CD4-positive, alpha-beta memory T cell (primary cell): ENCODE measurements at places on chromosomes 13 and 19. TPM values are rescaled to one million over a fixed set of nuclear protein-coding genes. Genes with fewer than 3 reads are reported as not detected.
A peak's percentile ranks its signal among the peaks of the same experiment; 100 is the strongest.

DNA sequence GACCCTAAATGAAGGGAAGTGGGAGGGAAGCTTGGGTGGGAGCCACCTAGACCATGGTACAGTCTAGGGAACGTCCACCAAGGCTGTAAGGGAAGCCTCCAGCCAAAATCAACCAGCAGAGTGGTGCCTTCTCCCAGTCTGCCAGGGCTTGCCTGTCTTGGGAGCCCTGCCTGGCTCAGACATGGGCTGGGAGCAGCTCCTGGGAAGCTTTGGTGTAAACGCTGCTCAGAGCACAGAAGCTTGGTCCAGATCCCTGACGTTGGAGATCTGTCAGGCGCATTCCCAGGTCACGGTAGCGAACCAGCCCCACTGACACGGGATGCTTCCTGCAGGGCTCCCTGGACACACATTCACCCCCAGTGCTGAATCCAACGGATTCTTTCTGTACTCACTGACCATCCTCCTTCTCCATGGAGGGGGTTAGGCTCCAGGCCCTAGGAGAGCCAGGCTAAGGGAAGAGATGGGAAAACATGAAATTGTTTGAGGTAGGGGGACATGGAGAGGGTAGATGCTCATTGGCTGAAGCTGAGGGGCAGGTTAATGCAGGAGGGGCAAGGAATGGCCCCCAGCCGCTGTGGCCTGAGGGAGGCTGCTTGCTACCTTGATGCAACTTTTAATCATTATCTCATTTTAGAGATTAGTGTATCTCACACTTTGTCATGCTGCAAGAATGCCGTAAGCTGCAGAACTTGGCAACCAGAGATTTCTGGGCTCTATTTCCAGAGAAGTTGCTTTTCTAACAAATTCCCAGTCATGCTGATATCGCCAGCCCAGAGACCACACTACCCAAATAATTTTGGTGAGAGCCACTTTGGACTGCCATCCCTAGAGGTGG is 195.8 kb downstream of the UQCRFS1 start:
- no peak overlapping the region for H3K27ac ChIP-seq
- H3K4me3 ChIP-seq: no peak overlapping the region
- no peaks in the 10 kb centered on the region for H3K36me3 ChIP-seq
- H3K4me1 ChIP-seq: no peaks in the 10 kb centered on the region

DNA sequence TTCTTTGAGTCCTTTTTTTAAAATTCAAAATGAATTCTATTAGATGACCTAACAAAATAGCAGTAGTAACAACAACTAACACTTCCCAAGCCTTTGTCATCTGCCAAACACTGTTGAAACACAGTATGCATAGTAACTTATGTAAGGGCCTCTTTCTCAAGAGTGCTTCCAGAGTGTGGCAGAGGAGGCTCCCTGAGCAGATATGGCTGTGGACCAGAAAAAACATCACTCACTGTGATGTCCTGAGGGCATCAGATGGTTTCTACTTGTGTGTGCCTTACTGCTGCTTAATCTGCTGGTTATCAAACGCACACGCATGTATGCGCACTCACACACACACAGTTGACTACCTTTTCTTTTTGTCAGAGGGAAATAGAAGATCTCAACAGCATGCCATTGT is 110.8 kb downstream of the DLEU7 start:
- no peak for DNase-seq
- no peaks in the 10 kb centered on the region for H3K27me3 ChIP-seq
- no peaks in the 10 kb centered on the region for H3K36me3 ChIP-seq
- no peak overlapping the region for H3K27ac ChIP-seq
- H3K4me3 ChIP-seq: no peak overlapping the region

DNA sequence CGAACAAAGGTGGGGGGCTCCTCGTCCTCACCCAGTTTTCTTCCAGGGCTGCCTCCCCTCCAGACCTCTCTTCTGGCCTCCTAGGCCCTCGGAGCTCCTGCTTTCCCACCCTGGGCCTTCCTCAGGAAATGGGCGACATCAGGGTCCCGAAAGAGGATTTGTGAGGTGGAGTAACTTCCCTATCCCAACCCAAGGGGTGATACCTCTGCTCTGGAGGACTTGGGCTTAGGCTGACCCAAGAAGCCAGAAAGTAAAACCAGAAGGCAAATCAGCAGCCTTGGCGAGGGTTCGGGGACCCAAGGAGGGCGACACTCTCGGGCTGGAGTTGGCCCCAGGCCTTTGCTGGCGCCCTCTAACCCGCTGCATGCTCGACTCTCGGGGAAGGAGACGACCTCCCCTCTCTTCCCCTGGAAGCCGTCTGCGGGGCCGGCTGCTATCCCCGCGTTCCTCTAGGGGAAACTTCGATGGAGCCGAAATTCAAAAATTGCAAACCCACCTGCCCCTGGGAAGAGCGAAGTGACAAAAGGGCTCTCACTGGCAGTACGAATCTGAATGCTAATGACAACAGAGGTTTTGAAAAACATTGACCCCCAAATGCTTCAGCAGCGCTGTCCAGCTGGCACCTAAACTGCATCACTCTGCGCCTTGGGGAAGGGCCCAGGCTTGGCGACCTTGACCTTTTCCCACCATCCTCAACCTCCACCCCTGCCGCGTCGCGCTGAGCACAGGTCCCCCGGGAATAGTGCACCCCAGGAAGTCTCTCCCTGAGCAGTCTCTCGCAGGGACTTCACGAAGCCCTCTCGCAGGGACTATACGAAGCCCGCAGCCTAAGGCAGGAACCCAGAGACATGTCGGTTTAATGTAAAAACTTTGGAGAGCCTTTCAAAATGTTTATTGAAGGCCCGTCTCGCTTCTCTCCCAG is 2.4 kb downstream of the PDX1 start:
- peaks cover 50% of the 10 kb centered on the region for H3K27me3 ChIP-seq
- no peak overlapping the region for H3K27ac ChIP-seq
- no peak overlapping the region for H3K4me3 ChIP-seq
- no peaks in the 10 kb centered on the region for H3K36me3 ChIP-seq
- H3K4me1 ChIP-seq: peaks cover 42% of the 10 kb centered on the region

DNA sequence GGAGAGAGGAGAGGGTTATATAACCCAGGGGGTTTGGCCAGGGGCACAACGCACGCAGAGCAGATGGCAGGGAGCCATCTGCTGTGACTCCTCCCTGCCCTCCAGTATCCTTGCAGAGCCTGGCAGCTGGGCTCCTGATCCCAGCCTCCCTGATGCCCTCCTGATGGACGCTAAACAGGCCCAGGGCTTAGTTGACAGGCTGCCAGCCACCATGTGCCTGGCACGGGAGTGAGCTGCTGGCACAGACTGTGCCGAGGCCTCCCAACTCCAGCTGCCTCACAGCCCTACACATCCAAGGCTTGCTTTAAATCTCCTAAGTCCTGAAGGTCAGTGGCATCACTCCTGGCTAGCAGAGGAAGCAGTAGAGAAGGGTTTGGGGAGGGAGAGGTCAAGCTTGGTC is 16.7 kb downstream of the SYDE1 start:
- no peak overlapping the region for H3K4me3 ChIP-seq
- no peaks in the 10 kb centered on the region for H3K27me3 ChIP-seq
- no peak for DNase-seq
- peaks cover 11% of the 10 kb centered on the region for H3K36me3 ChIP-seq
- H3K4me1 ChIP-seq: peaks cover 17% of the 10 kb centered on the region

Gene MUC16
- total RNA-seq: not detected

Gene ERICH4
- total RNA-seq: not detected

- H3K36me3 ChIP-seq: peaks cover 5% of the 10 kb centered on the region
- H3K4me1 ChIP-seq: no peaks in the 10 kb centered on the region
- H3K27me3 ChIP-seq: no peaks in the 10 kb centered on the region
- DNase-seq: no peak
- no peak overlapping the region for H3K4me3 ChIP-seq
Measured at GRCh38 chr13:27076421-27076820, 95.2 kb downstream of the USP12 start.

DNA sequence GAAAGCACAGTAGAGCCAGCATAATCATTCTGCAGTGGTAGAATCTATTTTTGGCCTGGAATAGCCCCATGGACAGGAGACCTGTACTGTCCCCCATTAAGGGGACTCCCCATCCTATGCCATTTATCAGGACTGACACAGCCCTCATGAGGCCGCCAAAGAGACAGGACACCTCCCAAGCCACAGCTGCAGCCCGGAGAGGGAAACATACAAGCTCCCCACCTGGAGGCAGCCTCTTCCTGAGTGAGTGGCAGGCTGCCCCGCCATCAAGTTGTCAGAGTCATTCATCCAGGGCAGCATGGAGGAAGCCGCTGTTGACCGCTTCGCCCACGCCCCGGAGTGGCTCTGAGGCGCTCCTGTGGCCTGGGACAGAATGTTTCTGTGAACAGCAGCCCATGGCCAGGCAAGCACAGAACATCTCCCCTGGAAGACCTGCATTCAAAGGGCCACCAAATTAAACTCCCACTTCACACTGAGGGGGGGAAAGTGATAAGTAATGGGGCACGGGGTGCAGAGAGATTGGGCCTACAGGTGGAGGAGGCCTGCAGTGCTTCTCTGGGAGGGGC is 111.3 kb downstream of the ZDHHC20 start:
- no peak for DNase-seq
- no peaks in the 10 kb centered on the region for H3K27me3 ChIP-seq
- no peak overlapping the region for H3K4me3 ChIP-seq

Gene ELSPBP1
- total RNA-seq: not detected

DNA sequence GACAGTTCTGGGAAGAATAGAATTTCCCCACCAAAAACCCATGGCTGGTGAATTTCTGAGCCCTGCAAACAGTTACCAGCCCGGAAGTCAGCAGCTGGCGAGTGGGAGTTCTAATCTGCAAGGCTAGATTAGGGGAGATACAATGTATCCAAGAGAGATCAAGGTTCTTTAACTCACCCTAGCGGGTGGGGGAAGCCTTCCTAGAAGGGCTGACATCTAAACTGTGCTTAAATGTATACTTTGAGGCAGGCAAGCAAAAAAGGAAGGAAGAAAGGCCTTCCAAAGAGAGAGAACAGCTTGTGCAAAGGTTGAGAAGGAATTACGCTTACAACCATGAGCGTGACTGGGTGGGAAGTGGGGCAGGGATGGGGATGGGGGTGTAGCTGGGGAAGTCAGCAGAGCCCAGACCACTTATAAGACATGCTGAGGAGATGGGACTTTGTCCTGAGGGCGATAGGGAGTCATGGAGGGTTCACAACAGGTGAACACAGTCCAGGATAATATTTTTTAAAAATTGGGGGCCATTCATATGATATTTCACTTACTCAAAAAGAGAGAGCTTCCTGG is 20.8 kb upstream of the ZNRF4 start:
- no peak overlapping the region for H3K27ac ChIP-seq
- no peak for DNase-seq
- no peaks in the 10 kb centered on the region for H3K27me3 ChIP-seq
- no peaks in the 10 kb centered on the region for H3K36me3 ChIP-seq
- H3K4me3 ChIP-seq: no peak overlapping the region

DNA sequence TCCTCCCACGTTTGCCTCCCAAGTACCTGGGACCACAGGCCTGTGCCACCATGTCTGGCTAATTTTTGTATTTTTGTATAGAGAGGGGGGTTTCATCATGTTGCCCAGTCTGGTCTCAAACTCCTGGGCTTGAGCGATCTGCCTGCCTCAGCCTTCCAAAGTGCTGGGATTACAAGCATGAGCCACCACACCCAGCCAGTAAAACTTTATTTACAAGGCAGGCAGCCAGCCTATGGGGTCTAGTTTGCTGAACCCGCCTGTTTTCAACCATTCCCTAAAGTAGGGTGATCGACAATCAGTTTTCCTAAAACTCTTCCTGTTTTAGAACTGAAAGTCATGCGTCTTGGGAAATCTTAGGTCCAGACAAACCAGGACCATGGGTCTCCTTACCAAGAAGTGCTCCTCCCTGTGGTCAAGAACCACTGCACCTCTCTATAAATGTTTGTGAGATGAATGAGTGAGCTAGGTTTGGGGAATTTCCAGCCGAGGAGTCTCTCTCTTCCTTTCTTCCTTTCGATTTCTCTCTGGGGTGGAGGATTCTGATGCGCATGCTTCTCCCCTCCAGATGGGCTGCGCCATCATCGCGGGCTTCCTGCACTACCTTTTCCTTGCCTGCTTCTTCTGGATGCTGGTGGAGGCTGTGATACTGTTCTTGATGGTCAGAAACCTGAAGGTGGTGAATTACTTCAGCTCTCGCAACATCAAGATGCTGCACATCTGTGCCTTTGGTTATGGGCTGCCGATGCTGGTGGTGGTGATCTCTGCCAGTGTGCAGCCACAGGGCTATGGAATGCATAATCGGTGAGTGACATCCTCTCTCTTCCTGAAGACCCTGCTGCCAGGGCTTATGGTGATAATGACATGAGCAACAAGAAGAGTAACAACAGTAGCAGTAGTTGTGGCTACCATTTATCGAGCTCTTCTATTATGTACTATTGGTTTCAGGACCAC is 38.7 kb downstream of the ADGRE1 start:
- DNase-seq: peak; percentile 42
- no peaks in the 10 kb centered on the region for H3K36me3 ChIP-seq
- H3K4me1 ChIP-seq: peaks cover 14% of the 10 kb centered on the region
- no peaks in the 10 kb centered on the region for H3K27me3 ChIP-seq

DNA sequence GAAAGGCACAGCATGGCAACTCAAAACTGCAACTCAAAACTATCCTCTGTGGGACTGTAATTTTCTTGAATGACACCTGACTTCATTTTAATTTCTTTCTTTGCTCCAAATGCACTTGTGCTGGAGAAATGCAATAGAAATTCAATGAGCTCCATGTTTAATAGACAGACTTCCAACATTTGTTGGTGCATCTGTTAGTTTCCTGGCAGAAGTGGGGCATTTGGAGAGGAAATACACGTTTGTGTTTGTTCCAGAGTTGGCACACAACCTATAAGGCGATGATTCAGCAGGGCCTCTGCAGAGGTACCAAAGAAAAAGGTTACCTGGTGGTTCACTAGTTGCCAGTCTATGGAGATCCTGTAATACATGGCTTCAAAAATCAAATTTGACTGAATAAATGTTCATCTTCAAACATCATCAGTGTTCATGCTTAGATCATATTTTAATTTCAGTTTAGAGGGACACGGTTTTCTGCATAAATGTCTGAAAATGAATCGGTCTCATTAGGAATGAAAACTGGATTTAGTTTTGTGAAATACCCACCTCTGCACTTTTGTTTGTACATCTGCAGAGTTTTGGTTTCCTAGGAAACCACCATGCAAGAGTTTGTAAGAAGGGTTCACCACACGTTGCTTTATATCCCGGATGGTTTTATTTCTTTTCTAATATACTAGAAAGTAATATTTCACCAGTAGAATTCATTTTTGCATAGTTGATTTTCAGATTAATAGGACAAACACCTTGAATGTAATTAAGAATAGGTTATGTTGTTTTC is 21.8 kb upstream of the OBI1 start:
- H3K4me3 ChIP-seq: no peak overlapping the region
- no peaks in the 10 kb centered on the region for H3K36me3 ChIP-seq
- no peaks in the 10 kb centered on the region for H3K4me1 ChIP-seq
- no peak for DNase-seq

Gene MATK
- 7.2 TPM for total RNA-seq

Gene TTC9B
- not detected for total RNA-seq

GRCh38 chr19:28874742-28875141 is 338.2 kb downstream of the UQCRFS1 start:
- H3K4me1 ChIP-seq: no peaks in the 10 kb centered on the region
- no peaks in the 10 kb centered on the region for H3K36me3 ChIP-seq
- H3K27me3 ChIP-seq: no peaks in the 10 kb centered on the region
- H3K27ac ChIP-seq: no peak overlapping the region
- DNase-seq: no peak
- H3K4me3 ChIP-seq: no peak overlapping the region

DNA sequence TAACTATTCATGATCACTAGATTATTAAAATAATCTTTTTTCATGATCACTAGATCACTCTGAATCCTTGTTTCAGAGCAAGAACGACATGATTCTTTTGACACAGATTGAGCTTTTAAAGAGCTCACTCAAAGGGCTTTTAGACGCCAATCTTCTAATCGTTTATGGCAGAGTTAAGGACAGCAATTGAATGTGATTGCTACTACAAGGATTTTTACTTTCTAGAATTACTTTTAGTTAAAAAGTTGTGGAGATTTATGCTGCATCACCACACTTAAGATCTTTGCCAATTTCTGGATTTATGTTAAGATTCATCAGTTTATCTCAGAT is 1.3 kb downstream of the EXOSC8 start:
- peak overlapping the region; percentile 92 for H3K27ac ChIP-seq
- peaks cover 29% of the 10 kb centered on the region for H3K4me1 ChIP-seq
- H3K4me3 ChIP-seq: peak overlapping the region; percentile 91
- H3K27me3 ChIP-seq: no peaks in the 10 kb centered on the region
